ENCODE measurements at places on chromosomes 11 and 22. TPM values are rescaled to one million over a fixed set of nuclear protein-coding genes. Genes with fewer than 3 reads are reported as not detected.

DNA sequence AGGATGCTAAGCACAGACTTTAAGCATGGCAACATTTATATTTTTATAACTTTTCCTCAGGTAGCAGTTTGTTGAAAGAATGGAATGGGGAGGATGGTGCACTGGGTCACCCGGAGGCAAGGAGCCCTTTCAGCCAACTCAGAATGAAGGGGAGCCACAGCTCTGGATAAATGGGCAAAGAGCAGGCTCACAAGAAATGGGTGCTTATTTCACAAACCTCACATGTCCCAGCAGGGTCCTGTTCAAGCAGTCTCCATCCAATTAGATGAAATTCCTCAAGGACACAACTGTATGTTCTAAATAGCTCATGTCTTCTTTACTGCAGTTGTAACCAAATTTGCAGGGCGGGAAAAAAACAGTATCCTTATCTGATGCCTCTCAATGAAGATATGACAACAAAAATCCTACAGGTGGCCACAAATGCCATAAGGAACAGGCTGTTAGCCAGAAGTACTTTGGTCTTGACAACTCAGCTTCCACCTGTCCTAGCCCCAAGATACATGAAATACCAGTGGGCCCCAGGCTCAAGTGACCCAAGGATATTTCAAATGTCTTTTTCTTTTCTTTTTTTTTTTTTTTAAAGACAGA, 48.2 kb downstream of the MAPK1 start:
- no peaks in the 10 kb centered on the region for H3K4me1 ChIP-seq
- no peak for DNase-seq
- H3K4me3 ChIP-seq, result no peak overlapping the region
- H3K27ac ChIP-seq, result no peak overlapping the region

- H3K36me3 ChIP-seq, result no peaks in the 10 kb centered on the region
- no peaks in the 10 kb centered on the region for H3K4me1 ChIP-seq
- H3K27ac ChIP-seq, result no peak overlapping the region
- no peaks in the 10 kb centered on the region for H3K27me3 ChIP-seq
- H3K4me3 ChIP-seq, result no peak overlapping the region
Observed at GRCh38 chr11:46251954-46252353, 25.5 kb upstream of the CREB3L1 start.

GRCh38 chr11:129277198-129277843, 85.2 kb upstream of the ARHGAP32 start:
- no peak overlapping the region for H3K27ac ChIP-seq
- H3K4me3 ChIP-seq, result no peak overlapping the region
- DNase-seq, result no peak
- H3K4me1 ChIP-seq, result peaks cover 18% of the 10 kb centered on the region
- no peaks in the 10 kb centered on the region for H3K36me3 ChIP-seq

DNA sequence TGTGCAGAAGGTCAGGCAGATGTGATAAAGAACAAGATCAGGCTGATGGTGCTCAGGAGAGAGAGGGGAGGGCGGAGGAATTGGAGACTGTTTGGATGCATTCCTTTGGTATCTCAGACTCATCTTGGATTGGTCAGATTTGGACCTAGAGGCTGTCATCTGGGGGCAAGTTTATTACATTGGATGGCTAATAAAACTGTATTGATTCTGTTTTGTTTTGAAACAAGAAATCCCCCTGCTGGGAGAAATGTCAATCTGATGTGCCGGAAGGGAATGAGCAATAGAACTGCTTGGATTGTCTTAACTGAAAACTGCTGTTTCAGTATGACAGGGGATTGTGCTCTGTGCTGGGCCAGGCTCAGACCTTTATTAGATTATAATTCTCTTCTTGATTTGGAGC, 25.5 kb upstream of the CCDC90B start:
- no peaks in the 10 kb centered on the region for H3K36me3 ChIP-seq
- no peaks in the 10 kb centered on the region for H3K4me1 ChIP-seq
- H3K27me3 ChIP-seq, result no peaks in the 10 kb centered on the region
- no peak overlapping the region for H3K27ac ChIP-seq
- DNase-seq, result no peak
- no peak overlapping the region for H3K4me3 ChIP-seq

DNA sequence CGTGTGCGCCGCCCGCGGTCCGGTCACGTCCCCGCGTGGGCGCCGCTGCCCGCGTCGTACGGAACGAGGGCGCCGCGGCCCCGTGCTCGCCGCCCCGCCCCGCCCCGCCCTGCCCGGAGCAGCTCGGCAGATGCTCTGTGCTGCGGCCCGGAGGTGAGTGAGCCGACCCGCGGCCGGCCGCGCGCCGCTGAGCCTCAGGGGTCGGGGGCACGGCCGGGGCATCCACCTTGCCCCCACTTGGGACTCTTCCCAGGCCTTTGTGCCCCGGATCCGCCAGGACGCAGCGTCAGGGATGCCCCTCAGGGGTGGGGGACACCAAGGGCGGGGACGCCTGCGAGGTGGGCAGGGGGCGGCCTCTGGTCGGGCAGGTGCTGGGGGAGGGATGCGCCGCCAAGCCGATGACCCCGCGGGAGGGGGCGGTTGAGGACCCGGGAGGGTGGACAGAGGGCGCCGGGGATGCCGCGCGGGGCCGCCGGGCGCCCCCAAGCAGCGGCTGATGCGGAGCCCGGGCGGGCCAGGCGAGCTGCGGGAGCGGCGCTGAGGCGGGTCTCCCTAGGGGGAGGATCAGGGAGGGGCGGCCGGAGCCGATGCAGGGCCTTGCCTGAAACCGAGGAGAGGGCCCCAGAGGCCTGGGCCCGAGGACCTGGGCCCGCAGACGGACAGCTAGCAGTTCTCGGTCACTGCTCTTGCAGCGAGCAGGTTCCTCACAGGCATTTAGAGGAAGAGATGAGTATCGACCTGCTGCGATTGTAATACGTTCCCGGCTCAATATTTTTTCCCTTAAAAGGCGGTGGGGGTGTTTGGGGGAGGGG, at the start of gene GNAZ:
Gene GNAZ (plus strand): TSS at position 102 of the 812 bp plus-strand sequence. CDS start 25,177 bp downstream, outside the sequence.
- peak within 1 kb of the TSS; percentile 54 for H3K4me3 ChIP-seq
- peak within 1 kb of the TSS; percentile 57 for H3K27ac ChIP-seq
- peak; percentile 53 for DNase-seq
- no peaks in the 10 kb centered on the region for H3K27me3 ChIP-seq
- peaks cover 3% of the 10 kb centered on the region for H3K4me1 ChIP-seq
- no peaks in the 10 kb centered on the region for H3K36me3 ChIP-seq

- H3K36me3 ChIP-seq, result peaks cover 2% of the 10 kb centered on the region
- H3K27ac ChIP-seq, result peak overlapping the region; percentile 51
- peak; percentile 49 for DNase-seq
- H3K27me3 ChIP-seq, result no peaks in the 10 kb centered on the region
Observed at GRCh38 chr11:66221726-66222236, 46.7 kb upstream of the RAB1B start.

- no peaks in the 10 kb centered on the region for H3K4me1 ChIP-seq
- H3K4me3 ChIP-seq, result peak overlapping the region; percentile 10
- no peaks in the 10 kb centered on the region for H3K27me3 ChIP-seq
Observed at GRCh38 chr11:2269601-2270321, 627 bp downstream of the ASCL2 start.

The TRPM5 gene
- total RNA-seq, result 2.8 TPM

The DERL3 gene
- 18.7 TPM for total RNA-seq

The ADM2 gene
- total RNA-seq, result 6.1 TPM

The SUSD2 gene
- 7.2 TPM for total RNA-seq

The PANX3 gene
- total RNA-seq, result not detected

The TP53AIP1 gene
- 0.14 TPM for total RNA-seq

All from pancreas (tissue), 10 donors.